SK-N-DZ (cell line): ENCODE measurements at places on chromosomes 3 and 15.
A peak's percentile ranks its signal among the peaks of the same experiment; 100 is the strongest.

GRCh38 chr3:16177962-16178627, 3.6 kb downstream of the GALNT15 start:
- DNase-seq = peak; percentile 68

DNA sequence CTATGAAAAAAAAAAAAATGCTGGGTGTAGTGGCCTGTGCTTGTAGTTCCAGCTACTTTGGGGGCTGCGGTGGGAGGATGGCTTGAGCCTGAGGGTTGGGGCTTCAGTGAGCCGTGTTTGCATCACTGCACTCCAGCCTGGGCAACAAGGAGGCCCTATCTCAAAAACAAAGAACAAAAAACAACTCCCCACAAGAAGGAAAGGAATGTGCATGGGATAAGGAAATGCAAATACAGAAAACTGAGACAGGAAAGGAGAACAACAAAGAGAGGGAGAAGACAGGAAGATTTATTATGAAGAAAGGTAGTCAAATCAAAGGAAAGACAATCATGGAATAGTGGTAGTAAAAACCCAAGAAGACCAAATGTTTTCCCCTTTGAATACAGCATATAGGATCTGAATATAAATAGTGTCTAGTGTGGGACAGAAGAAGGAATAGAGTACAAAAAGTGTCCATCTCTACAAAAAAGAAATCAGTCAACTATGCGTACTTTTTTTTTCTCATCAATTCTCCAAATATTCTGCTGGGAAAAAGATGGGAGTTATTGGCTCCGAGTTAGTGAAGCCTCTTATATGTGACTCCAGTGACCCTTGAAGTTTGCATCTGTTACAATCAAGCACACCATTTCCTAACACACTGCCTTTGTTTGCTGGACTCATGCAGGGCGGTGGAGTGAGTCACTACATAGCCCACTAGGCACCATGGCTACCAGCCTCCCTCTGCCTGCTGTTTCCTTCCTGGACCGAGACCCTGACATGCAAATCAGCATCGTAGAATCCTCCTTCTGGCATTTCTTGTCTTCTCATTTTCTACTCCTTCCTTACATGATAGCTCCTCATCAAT, 101.2 kb upstream of the PTX3 start:
- no peak for DNase-seq

GRCh38 chr3:165918657-165918979, 81.4 kb upstream of the BCHE start:
- no peak for DNase-seq

GRCh38 chr15:92112180-92112579, 258.7 kb downstream of the SLCO3A1 start:
- no peak for DNase-seq

GRCh38 chr3:134059035-134059601, 29.4 kb upstream of the SLCO2A1 start:
- DNase-seq = no peak

GRCh38 chr3:156207802-156208685, 87.7 kb downstream of the KCNAB1 start:
- no peak for DNase-seq

GRCh38 chr3:142779591-142779990, 55.8 kb downstream of the TRPC1 start:
- no peak for DNase-seq

- no peak for DNase-seq
These were observed 164.7 kb upstream of the NR2F2 start for GRCh38 chr15:96165775-96166174.

GRCh38 chr3:149639093-149639486, 18.7 kb downstream of the WWTR1 start:
- no peak for DNase-seq

- no peak for DNase-seq
These were observed 5.5 kb upstream of the OR5K1 start for GRCh38 chr3:98457543-98457942.

DNA sequence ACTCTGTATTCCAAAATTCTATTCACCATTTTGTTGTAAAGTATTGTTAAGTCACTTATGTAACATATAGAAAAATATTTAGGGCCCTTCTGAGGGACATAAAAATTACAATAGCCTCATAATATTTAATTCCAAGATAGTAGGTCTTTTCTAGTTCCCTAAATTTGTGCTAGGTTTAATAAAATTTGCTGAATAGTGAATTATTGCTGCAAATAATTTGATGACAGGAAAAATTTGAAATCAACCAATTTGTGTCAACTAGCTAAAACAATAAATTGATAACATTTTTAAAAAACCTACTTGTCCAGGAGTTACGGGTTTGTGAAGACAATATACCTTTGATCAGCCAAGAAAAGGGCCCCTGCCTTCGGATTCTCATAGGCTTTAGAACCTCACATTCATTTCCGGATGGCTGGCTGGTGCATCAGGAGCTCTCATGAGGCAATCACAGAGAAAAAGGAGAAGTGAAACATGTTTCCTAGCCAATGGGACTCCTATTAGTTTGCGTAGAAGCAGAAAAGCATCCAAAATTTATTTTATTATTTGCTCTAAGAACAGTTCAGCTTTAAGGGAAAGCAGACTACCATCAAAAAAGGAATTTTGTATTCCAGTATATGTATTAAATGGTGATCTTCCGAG, 177.2 kb downstream of the LRRC3B start:
- no peak for DNase-seq

DNA sequence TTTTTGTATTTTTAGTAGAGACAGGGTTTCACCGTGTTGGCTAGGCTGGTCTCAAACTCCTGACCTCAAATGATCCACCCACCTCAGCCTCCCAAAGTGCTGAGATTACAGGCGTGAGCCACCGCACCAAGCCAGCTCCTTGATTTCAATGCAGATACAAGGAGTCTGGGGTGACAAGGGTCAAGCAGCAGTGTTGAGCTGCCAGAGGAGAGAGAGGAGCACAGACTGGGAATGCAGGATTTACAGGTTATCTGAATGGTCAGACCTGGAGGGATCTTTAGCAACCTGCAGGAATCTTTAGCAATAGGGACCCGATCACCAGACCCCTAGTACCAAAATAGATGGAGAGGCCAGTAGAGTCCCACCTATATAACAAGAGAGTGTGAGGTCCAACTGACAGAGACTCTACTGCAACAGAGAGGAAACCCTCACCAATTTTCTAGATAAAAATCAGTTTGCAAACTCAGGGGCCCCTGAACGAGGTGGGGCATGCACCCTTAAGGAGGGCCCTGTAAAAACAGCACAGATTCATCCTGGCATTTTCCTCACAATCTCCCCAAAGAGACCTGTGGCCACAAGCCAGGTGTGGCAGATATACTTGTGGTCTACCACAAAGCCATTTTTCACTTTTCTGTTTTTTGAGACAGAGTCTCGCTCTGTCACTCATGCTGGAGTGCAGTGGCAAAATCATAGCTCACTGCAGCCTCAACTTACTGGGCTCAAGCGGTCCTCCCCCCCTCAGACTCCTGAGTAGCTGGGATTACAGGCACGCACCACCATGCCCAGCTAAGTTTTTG, 10.7 kb upstream of the SHISA5 start:
- DNase-seq = no peak

- no peak for DNase-seq
These were observed 47.6 kb downstream of the ARIH1 start for GRCh38 chr15:72521682-72522081.

DNA sequence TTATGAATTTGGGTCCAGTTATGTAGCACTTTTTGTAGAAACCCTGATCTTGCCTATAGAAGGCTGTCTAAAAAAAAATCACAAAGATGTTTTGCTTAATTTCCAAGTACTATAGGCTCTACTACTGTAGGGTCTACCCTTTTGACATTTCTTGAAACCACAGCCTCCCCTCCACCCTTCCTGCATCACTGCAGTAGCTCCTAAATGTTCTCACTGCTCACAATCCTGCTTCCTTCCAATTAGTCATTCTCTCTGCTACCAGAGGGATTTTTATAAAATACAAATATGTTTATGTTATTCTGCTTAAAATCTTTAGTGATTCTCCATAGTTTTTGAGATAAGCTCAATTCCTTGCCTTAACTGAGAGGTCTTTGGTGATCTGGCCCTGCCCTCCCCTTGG, 114.0 kb downstream of the CYP19A1 start:
- DNase-seq = no peak

- DNase-seq = no peak
These were observed 8.6 kb downstream of the PKM start for GRCh38 chr15:72222393-72222792.

- DNase-seq = peak; percentile 93
These were observed at the start of gene LZTFL1 for GRCh38 chr3:45841757-45842491. Gene LZTFL1 (minus strand): TSS chr3:45842119. CDS start chr3:45841991, 128 bp downstream.

- DNase-seq = peak; percentile 89
These were observed 1.6 kb upstream of the NTRK3 start for GRCh38 chr15:88258093-88258641.

DNA sequence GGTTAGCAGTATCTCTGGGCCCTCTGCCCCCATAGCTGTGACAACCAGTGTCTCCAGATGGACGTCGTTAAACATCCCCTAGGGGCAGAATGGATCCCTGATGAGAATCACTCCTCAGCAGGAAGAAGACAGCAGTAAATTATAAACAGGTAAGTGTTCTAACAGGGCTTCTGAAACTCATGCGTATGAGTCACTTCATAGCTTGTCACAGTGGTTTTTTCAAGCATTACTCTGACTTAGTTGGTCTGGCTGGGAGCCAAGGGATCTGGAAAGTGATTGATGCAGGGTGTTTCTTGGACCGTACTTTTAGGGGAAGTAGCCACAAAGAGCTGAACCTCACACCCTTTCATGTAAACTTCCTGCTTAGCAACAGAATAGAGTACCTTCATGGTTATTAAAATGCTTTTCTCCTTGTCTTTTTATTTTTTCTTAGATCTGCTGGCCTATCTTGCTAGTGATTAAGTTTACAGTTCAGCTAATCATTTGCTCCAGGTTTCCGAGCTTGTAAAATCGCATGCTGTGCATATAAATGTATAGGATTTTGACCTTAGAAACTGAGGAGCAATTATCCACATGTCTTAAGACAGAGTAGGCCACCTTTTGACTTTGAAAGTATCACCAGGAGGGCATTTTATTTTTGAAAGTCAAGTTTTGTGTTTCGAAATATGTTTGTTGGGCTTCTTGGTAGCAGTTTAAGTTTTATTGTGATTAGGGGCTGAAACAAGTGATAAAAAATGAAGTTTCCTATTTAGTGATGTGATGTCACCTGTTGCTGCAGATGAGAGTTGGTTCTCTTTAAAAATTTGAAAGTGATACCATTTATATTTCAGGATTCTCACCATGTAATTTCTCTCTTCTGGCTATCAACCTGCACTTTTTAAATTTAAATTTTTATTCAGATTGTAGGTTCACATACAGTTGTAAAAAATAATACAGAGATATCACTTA, 333.9 kb downstream of the PTPRG start:
- DNase-seq = peak; percentile 75

DNA sequence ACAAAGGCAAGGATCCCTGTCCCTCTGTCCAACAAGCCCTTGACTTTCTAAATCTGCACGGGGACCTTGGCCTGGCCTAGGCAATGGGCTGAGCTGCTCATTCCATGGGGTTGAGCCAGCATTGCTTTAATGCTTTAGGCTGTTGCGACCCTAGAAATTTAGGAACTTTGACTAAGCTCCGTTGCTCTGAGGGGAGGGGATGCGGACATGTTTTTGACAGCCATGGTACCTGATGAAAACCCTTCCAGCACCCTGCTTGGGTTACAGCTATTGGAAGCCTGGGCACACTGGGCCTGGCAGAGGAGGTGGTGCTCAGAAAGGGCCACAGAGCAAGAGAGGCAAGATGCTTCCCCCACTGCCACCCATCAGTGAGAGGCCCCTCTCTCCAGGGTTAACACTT, 37.1 kb downstream of the SYNM start:
- DNase-seq = no peak

DNA sequence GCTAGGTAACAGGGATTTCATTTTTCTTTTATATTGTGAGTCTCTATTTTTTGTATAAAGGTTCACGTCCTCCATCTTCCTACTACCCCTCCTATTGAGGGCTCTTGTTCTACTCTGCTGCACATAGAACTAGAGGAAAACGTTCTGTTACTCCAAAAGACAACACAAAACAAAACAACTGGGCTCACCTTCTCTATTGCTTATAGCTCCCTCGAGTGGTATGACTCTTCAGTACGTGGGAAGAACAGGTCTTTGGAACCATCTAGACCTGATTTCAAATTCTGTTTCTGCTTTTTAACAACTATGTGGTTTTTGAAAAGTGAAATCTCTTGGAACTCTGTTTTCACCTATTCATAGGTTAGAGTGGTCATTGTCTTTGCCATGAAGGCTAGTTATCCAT, 515.3 kb downstream of the SOX2 start:
- no peak for DNase-seq

GRCh38 chr15:46151786-46152185, 517.0 kb downstream of the SQOR start:
- no peak for DNase-seq

- no peak for DNase-seq
These were observed 26.3 kb downstream of the FAN1 start for GRCh38 chr15:30929982-30930381.

GRCh38 chr3:69532547-69533224, 146.8 kb upstream of the FRMD4B start:
- DNase-seq = no peak

DNA sequence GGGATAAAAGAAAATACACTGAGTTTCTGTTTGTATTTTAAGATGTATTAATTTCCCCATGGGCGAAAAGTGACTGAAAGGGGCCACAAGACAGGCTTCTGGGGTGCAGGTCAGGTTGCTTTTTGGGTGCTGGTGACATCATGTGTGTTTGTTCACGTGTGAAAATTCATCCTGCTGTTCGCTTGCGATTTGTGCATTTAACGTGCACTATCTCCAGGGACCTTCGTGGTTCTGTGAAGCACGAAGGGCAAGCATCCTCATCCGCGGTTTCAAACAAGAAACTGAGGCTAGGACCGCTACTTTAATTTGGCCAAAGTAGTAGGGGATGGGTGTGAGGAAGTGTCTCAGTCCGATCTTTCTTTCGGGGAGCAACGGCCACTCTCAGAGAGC, 1.6 kb upstream of the SMAD6 start:
- DNase-seq = no peak

- DNase-seq = no peak
These were observed 75.6 kb upstream of the POU1F1 start for GRCh38 chr3:87351937-87352336.

DNA sequence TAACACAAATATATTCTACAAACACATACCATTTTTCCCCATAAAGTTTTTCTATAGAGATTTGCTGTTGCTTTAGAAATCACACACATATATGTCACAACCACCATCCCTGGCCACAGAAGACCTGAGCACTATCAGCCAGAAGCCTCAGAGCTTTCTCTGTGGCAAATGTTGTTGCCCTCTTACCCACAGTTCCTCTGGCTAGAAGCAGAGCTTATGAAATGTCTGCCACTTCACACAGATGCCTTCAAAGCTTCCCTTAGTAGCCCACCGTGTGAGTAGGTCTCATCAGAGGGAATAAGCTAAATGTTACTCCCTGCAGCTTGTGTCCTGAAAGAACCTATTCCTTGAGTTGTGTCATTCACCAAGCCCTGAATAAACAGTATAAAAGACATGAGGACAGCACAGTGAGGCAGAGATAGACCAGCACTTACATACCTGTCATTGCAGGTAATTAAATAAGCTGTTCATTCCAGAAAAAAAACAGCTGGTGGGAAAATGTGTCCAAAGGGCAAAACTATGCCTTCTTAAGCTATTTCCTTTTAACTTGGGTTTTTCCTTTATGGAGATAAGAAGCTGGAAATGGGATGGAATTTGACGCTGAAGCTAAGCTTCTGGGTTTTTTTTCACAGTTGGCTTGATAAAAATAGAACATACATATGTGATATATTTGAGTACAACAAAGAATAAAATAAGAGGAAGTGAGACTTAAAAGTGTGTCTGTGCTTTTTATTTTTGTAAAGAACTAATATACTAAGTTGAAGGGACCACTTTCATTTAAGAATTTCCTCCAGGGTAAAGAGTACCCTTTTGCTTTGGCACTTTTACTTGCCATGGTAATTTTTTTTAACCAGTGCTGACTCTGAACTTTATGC, 391.4 kb downstream of the KCNH8 start:
- DNase-seq = peak; percentile 31
